Activated CD4-positive, alpha-beta memory T cell treated with anti-CD3 and anti-CD28 coated beads, Interleukin-2, amount 10 ng/mL, durations not matched to agents 7 days and 5 days (primary cell): ENCODE measurements at places on chromosomes 5 and 9. TPM values are rescaled to one million over a fixed set of nuclear protein-coding genes. Genes with fewer than 3 reads are reported as not detected.

DNA sequence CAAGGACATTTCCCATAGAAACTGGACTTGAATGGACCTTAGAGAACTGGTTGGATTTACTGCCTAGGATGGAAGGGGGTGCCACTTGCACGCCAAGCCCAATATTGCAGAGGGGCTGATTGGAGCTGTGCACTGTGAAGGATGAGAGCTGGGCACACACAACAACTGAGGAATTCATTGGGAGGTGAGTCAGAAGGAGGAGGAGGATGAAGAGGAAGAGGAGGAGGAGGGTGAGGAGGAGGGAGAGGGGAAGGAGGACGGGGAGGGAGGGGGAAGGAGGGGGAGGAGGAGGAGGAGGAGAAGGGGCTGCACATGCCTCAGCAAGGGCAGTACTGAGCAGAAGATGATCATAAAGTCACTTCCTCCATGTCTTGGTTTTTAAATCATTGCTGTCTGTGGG is 5.7 kb upstream of the ICE1 start:
- no peaks in the 10 kb centered on the region for H3K36me3 ChIP-seq
- peaks cover 23% of the 10 kb centered on the region for H3K4me1 ChIP-seq

- no peak overlapping the region for H3K27ac ChIP-seq
- no peaks in the 10 kb centered on the region for H3K27me3 ChIP-seq
- DNase-seq, result no peak
- H3K36me3 ChIP-seq, result no peaks in the 10 kb centered on the region
Observed at GRCh38 chr5:137282216-137282615, 216.9 kb downstream of the SPOCK1 start.

DNA sequence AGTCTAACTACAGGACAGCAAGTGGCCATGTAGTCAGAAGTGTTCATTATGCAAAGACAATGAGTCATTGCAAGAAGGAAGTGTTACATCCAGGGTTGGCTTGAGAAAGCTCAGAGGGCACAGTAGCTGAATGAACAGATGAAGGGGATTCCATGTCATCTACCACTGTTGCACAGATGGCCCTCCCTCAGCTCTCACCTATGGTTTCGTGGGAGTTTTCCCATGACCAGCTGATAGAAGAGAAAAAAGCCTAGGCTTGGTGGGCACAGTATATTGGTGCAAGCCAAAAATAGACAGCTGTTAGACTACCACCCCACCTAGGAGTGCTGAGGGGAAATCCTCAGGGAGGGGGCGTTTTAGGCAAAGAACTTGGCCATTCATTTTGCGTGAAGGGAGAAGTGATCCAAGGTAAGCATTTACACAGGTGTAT is 217.0 kb downstream of the DMRT2 start:
- H3K27me3 ChIP-seq, result no peaks in the 10 kb centered on the region
- H3K27ac ChIP-seq, result no peak overlapping the region
- H3K4me1 ChIP-seq, result no peaks in the 10 kb centered on the region

- peaks cover 4% of the 10 kb centered on the region for H3K36me3 ChIP-seq
- no peak overlapping the region for H3K27ac ChIP-seq
- no peak overlapping the region for H3K4me3 ChIP-seq
- no peaks in the 10 kb centered on the region for H3K4me1 ChIP-seq
- no peak for DNase-seq
Observed at GRCh38 chr5:14733661-14734060, 69.1 kb downstream of the OTULIN start.

GRCh38 chr9:136095070-136096058 is at the start of gene NACC2:
NACC2 (minus strand) TSS chr9:136095289; CDS start chr9:136050521, 44,768 bp downstream.
- peak within 1 kb of the TSS; percentile 40 for H3K27ac ChIP-seq
- peak; percentile 49 for DNase-seq
- H3K36me3 ChIP-seq, result no peaks in the 10 kb centered on the region
- H3K4me1 ChIP-seq, result peaks cover 19% of the 10 kb centered on the region
- H3K4me3 ChIP-seq, result peak within 1 kb of the TSS; percentile 73

- no peak overlapping the region for H3K4me3 ChIP-seq
- no peak for DNase-seq
- H3K27ac ChIP-seq, result no peak overlapping the region
- peaks cover 3% of the 10 kb centered on the region for H3K4me1 ChIP-seq
Observed at GRCh38 chr9:113673726-113674125, 202.4 kb upstream of the ZNF618 start.

DNA sequence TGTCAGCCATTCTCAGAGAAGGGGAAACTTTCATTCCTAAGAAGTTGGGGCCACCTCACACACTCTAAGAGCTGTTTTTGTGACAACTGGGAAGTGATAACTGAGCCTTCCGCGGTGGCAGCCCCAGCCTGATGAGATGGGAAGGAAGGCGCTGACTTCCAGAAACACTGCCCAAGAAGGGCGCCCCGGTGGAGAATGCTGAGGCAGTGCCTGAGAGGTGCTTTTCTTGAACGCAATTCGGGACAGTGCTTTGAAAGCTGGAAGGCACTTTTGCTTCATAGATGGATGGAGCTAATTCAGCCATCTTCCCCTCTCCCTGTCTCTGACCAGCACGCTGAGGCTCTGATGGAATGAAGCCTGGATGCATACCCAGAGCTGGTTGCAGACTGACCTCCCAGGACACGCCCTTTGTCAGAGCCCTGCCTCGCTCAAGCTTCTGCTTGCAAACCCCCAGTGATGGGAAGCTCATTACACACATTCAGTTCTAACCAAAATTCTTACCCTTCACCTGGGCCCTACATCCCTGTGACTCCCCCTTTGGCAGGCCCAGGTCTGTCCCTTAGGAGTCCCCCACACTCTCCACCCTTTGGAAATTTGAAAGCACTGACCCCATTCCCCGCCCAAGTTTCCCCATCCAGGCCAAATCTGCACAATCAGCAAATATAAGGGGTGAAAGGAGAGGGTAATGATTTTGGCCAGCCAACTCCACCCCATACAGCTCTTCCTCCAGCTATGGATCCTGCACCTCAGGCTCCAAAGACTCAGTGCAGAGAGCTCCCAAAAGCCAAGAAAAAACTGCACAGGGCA is 66.6 kb upstream of the SLC25A51 start:
- no peaks in the 10 kb centered on the region for H3K36me3 ChIP-seq
- no peak overlapping the region for H3K4me3 ChIP-seq
- no peaks in the 10 kb centered on the region for H3K27me3 ChIP-seq
- no peak overlapping the region for H3K27ac ChIP-seq

DNA sequence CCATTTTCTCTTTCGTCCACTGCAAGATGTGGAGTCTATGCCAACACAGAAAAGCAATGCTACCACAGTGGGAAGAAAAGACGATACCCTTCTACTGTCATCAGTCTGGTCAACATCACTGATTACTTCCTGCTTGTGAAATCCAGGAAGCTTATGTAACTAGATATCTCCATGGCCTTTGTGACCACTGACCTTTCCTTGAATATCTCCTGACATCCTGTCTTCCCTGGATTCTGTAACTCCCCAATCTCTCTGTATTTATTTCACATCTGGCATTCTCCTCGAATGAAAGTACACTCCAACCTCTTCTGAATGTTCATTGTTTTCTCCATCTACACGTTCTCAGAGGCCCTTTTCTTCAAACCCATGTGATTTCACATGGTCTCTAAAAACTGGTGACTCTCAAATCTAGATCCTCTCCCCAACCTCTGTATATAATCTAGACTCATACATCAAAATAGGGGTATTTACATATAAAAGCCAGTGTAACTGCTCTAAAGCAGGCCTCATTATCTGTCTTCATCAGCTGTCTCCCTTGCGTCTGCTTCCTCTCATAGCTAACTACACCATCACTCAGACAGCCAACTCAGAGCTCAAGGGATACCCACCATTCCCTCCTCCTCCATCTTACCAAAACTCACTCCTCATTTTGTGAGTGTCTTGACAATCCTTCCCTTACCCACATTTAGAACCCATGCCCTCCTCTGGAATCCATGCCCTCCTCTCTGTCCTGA is 156.8 kb downstream of the SEMA5A start:
- no peaks in the 10 kb centered on the region for H3K4me1 ChIP-seq
- H3K27me3 ChIP-seq, result no peaks in the 10 kb centered on the region
- no peaks in the 10 kb centered on the region for H3K36me3 ChIP-seq
- H3K27ac ChIP-seq, result no peak overlapping the region
- DNase-seq, result no peak

CRB2 gene
- not detected for total RNA-seq

KCNN2 gene
- not detected for total RNA-seq

SLC46A2 gene
- total RNA-seq, result not detected

PDE8B gene
- not detected for total RNA-seq

SLC4A9 gene
- total RNA-seq, result 0.78 TPM

IL4 gene
- 12.6 TPM for total RNA-seq
